ENCODE measurements at places on chromosomes 1 and 21.

DNA sequence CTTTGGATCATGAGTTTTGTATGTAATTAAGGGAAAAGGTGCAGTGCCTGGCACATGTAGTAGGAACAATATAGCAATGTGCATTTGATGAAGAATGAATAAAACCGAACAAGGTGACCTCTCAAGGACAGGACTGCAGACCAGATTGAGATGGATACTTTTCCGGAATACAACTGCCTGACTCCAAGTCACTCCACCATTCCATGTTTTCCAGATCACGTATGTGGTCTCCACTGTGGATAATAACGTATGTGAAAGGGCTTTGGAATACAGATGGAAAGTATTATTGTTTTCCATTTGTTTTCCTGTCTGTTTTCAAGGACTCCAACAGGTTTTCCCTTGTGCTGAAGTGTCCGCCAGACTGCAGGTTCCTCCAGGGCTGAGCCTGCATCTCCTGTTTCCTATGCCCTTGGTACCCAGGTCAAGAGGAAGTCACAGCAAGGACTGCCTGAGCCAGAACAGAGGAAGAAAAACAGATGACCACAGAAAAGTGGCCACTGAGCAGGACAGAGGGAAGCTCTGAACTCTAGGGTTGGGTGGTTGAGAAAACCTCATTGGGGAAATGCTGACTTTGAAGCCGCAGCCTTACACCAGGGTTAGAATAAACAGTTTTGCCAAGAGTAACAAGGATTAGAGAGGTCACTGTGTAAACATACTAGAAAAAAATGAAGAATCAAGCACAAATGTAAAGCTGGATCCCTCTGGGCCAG lies 4.0 kb downstream of the CFAP45 start:
- no peak for DNase-seq

DNA sequence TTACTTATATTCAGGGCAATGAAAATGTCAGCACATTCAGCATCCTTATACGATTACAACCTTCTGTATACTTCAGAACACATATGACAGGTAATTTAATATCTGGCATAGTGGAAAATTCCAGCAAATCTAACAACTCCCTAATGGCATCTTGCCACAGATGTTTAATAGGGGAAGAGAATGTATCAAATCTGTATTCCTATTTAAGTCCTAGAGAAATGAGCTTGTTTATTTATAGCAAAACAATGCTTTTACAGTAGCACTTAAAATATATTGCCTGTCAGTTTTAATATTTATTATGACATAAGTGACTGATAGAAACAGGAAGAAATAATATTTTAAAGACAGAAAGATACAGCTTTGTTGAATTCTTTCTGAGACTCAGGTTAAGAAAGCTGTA lies 1101.8 kb upstream of the B3GALT2 start:
- no peak for DNase-seq

DNA sequence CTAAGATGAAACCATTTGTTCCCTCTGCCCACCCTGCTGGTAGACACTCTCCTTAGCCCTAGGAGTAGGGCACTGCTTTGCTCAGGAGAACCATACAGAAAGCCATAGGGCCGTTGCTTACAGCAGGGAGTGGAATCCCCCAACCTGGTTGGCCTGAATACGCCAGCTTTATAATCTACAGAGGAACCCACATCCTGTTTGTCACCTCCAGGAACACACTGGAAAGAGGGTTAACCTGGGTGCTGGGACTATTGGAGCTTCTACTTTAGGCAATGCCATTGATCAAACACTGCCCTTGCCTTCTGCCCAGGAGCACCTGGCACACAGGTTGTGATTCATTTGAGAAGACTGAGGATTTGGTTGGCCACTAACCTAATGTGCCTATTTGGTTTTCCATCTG lies 124.8 kb downstream of the TNR start:
- DNase-seq = no peak

DNA sequence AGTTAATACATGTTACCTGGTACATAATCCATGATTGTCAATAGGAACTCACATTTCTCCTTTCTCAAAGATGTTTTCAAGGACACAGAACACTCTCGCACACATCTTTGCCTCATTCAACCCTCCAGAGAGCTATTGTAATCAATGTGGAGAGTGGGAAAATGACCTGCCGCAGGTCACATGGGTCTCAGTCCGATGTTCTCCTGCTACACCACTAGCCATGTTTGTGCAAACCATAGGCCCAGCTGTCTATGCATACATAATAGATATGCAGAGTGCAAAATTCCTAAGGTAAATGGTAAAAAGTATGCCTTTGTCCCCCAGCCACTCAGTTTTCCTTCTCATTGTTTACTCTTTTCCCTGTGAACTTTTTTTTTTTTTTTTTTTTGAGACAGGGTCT lies 89.2 kb downstream of the ADSS2 start:
- no peak for DNase-seq

GRCh38 chr1:64223329-64224151 lies 20.1 kb downstream of the UBE2U start:
- DNase-seq = no peak

DNA sequence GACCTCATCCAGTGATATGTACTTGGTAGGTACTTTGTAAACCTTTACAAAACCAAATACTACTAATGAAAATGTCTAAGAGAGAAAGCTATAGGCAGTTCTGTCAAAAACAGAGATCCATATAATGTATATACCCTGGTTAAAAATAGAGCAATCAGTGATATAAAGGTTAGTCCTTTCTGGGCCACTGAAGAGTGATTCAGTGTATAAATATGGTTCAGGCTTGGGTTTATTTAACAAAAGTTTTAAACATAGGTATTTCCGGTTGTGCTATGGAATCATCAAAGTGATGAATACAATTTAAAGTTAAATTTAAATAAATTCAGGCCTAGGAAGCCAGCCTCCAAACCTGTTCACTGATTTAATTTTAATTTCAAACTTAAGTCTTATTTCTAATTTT lies 108.4 kb upstream of the DMRTA2 start:
- DNase-seq = no peak

GRCh38 chr1:20371883-20372282 lies 81.2 kb downstream of the VWA5B1 start:
- no peak for DNase-seq

DNA sequence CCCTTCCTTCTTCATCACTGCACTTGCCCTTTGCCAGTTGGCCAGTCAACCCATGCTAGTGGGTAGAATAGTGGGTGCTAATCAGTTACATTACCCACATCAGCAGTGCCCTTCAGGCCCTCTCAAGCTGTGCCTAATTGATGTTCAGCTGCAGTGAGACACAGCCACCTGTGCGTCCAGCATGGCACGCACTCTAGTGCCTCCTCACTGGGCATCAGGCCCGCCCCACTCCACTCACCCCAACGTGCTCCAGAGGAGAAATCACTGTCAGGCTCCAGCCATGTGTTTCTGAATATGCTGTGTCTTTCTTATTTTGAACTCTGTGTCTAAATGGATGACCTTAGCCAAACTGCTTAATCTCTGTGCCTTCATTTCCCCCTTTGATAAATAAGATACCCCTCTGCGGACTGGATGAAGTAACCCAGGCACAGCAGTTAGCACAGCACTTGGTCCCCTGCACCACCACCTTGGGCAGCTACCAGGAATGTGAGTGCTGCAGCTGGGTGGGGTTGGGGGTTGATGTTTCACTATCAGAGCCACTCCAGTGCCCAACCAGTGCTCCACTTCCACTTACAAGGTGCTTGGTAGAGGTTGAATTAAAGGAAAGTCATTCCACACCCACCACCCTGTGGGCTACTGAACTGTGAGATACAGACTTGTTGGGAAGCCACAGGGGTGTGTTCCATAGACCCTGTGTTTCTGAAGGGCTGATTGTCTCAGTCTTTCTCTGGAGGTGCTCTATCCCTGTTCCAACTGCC lies 8.9 kb upstream of the ADORA3 start:
- DNase-seq = no peak

GRCh38 chr21:25467896-25468295 lies 139.4 kb downstream of the MRPL39 start:
- DNase-seq = no peak

GRCh38 chr1:168454211-168454815 lies 89.5 kb downstream of the XCL2 start:
- DNase-seq = no peak

DNA sequence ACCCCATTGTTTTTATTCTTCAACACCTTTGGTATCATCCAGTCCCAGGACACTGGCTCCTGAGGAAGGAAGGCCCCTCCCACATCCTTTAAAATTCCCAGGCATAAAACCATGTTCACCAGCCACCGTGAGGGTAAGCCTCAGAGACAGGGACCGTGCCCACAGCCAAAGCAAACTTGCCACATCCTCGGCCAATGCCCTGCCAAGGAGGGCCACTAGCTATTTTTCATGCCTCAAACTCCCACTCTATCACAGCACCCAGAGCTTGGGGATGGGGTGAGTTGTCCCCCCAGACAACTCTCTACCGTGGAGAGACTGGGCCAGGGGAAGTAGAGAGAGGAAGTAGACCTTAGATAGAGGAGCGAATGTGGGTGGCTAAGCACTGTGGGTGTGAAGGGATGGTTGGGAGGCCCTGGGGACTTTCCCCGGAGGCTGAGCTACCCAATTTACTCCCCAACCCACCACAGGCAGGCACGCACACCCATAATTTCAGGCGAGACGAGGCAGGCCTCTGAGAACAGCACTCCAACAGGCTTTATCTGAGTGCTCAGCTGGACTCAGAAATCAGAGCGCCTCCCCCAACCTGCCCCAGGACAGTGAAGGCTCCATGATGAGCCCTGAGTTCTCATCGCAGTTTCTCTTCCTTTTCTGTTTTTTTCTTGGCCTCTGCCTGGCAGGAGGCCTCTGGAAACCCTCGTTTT lies 15.9 kb upstream of the BTG2 start:
- peak; percentile 88 for DNase-seq

DNA sequence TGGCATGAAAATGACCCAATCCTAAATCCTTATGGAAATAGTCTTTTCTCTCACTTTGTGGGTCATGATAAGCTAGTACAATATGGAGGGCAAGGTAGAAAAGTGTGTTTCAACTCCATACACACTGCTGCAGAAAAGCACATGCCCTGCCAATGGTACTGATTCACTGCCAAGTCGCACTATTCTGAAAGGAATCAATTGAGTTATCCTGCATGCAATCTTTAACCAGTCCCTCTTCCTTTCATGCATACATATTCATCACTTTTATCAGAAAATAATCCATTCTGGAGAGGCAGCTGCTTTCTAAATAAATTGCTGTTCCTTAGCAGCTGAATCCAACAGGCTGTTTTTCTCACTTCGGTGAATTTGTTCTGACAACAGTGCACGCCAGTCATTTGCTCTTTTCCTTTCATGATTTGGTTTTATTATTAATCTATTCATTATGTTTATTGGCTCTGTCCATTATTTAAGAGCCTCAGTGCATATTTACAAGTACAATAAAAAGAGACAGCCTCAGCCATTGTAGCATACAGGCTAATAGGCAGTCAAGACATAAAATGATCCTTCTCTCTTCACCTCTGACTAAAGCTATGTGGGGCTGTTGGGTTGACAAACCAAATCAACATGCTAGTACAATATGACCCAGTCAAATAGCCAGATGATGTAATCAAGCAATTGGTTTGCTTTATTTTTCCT lies 108.8 kb downstream of the CHD1L start:
- no peak for DNase-seq

GRCh38 chr21:28959367-28960099 lies 33.1 kb downstream of the LTN1 start:
- DNase-seq = no peak

DNA sequence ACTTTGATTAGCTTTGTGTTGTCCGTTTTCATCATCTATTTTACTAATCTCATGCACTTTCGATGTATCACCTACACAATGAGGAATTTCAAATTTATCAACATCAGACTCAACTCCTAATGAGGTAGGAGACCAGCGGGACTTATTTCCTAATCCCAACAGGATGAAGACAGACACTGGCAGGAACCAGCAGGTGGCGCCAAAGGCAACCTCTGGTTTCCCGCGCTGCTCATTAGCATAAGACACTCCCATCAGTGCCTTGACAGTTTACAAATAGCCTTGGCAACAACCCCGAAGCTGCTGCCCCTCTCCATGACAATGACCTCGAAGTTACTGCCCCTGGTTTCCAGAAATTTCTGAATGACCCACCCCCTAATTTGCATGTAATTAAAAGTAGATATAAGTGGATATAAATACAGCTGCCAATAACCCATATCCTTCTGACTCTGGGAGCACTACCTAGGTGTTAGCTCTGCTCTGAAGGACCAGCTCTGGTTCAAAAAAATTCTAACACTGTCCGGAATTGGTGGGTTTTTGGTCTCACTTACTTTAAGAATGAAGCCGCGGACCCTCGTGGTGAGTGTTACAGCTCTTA lies 974.8 kb downstream of the ADGRL2 start:
- no peak for DNase-seq

DNA sequence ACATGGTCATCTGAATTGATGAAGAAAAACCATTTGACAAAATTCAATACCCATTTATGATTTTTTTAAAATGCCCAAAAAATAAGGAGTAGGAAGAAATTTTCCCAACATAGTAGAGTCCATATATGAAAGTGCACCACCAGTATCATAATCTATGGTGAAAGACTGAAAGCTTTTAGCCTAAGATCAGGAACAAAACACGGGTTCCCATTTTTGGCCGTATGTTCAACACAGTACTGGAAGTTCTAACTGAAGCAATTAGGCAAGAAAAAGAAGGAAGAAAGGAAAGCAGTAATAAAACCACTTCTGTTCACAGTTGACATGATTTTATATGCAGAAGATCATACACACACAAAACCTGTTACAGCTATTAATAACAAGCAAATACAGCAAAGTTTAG lies 227.8 kb upstream of the RAB4A start:
- DNase-seq = no peak

- no peak for DNase-seq
These were observed 71.4 kb downstream of the CD247 start for GRCh38 chr1:167446966-167447365.

- no peak for DNase-seq
These were observed 8.0 kb downstream of the TENT5B start for GRCh38 chr1:27004471-27005165.

DNA sequence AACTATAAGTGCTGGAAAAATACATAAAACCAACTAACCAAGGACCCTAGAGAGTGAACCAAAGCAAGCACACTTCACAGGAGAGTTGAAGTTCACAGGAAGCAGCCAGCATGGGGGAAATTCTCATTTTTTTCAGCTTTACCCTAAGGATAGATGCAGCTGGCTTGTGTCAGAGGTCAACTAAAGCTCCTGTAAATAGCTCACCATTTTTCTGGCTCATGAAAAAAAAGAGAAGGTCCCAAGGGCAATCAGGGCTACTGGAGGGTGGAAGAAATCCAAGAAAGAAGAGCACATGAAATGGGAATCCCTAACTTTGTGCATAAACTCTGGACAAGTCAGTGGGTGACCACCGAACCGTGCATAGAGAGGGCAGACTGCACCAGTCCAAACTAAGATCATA lies 58.3 kb downstream of the KCNJ15 start:
- DNase-seq = no peak

- no peak for DNase-seq
These were observed 14.3 kb downstream of the L1TD1 start for GRCh38 chr1:62208970-62209369.

GRCh38 chr1:37948166-37948565 lies 1.3 kb upstream of the INPP5B start:
- DNase-seq = no peak

- no peak for DNase-seq
These were observed 38.6 kb upstream of the PLA2G4A start for GRCh38 chr1:186790101-186790500.

- DNase-seq = no peak
These were observed 154.0 kb downstream of the RHOU start for GRCh38 chr1:228889289-228889688.

- no peak for DNase-seq
These were observed 621.0 kb downstream of the NPHP4 start for GRCh38 chr1:5371270-5371669.

Data from T-helper 22 cell (primary cell).